Amniotic stem cell (primary cell): ENCODE measurements at places on chromosomes 6 and 20.

DNA sequence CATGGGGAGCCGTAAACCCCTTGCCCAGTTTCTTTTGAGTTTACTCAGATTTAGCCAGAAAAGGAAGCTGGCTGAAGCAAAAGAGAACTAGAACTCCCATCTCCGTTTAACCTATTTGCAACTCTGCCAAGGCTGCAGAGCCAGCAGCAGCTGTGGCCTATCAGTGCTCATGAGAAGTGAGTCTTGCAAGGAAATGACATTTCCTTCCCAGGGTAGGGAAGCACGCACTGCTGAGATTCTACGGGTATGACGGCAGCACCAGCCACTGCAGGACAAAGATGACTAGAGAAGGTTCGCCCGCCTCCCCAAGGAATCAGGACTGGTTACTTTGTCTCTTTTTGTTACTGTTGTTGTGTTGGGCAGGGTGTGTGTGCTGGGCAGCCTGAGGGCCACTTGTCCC, 47.6 kb downstream of the PPP1R3G start:
- no peak for DNase-seq

DNA sequence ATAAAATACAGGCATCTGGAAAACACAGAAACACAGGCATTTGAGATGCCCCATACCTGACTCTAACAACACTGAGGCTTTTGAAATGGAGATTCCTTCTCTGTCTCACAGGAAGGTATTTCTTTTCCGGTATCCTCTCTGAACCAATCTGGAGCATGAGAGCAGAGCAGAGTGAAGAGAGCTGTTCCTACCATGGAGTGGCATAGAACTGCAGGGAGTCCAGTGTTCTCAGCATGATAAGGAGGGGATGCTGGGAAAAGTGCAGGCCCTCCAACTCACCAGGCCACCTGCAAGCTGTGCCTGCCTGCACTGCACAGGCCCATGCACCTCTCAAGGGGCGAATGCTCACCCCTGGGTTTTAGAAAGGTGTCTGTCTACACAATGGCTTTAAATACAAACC, 89.2 kb downstream of the FOXA2 start:
- no peak for DNase-seq

GRCh38 chr6:17045581-17046322, 56.1 kb upstream of the STMND1 start:
- peak; percentile 32 for DNase-seq

DNA sequence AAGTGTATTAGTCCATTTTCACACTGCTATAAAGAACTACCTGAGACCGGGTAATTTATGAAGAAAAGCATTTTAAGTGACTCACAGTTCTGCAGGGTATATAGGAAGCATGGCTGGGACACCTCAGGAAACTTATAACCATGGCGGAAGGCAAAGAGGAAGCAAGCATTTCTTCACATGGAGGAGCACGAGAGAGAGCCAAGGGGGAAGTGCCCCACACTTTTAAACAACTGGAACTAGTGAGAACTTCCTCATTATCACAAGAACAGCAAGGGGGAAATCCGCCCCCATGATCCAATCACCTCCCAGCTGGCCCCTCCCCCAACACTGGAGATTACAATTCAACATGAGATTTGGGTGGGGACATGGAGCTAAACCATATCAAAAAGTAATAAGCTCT, 28.3 kb upstream of the B3GAT2 start:
- DNase-seq: no peak

- DNase-seq: no peak
These were observed 27.9 kb upstream of the CALHM6 start for GRCh38 chr6:116433206-116433712.

GRCh38 chr6:114284281-114284680, 58.5 kb downstream of the HS3ST5 start:
- DNase-seq: no peak

GRCh38 chr6:155024391-155025027, 29.4 kb downstream of the TIAM2 start:
- DNase-seq: no peak

DNA sequence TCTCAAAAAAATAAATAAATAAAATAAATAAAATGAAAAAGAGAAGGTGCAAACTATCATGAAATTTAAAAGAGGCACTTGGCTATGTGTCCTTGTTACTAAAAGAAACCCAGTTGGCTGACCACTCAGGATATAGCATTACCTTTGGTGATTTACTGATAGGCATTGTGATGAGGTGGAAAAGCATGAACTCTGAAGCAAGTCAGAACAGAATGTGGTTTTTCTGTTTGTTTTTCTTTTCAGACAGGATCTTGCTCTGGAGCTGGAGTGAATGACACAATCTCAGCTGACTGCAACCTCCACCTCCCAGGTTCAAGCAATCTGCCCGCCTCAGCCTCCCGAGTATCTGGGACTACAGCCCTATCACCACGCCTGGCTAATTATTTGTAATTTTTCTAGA, 31.9 kb downstream of the ZNF184 start:
- DNase-seq: no peak

DNA sequence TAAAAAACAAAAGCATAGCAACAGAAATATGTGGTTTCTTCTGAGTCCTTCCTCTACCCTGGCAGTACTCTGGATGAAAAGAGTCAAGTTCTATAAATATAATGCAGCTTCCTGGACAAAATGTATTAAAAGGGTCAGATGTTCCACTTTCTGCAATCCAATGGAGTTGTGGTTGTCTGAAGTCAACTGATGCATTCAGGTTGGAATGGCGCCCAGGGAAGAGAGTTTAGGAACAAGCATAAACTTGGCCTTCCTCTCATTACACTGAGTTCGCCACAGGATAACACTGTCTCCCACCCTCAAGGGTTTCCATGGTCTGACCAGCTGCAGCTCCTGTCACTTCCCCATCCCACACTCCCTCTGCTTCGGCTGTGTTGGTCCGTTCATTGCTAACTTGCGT, 66.4 kb downstream of the PLEKHG1 start:
- DNase-seq: no peak

- no peak for DNase-seq
These were observed 894.3 kb downstream of the TFAP2A start for GRCh38 chr6:9520417-9521151.

GRCh38 chr6:165308926-165309731, at the start of gene C6orf118:
Gene C6orf118, minus strand, starts transcription at chr6:165309605. Its CDS starts 19 bp downstream, at chr6:165309586.
- DNase-seq: no peak

DNA sequence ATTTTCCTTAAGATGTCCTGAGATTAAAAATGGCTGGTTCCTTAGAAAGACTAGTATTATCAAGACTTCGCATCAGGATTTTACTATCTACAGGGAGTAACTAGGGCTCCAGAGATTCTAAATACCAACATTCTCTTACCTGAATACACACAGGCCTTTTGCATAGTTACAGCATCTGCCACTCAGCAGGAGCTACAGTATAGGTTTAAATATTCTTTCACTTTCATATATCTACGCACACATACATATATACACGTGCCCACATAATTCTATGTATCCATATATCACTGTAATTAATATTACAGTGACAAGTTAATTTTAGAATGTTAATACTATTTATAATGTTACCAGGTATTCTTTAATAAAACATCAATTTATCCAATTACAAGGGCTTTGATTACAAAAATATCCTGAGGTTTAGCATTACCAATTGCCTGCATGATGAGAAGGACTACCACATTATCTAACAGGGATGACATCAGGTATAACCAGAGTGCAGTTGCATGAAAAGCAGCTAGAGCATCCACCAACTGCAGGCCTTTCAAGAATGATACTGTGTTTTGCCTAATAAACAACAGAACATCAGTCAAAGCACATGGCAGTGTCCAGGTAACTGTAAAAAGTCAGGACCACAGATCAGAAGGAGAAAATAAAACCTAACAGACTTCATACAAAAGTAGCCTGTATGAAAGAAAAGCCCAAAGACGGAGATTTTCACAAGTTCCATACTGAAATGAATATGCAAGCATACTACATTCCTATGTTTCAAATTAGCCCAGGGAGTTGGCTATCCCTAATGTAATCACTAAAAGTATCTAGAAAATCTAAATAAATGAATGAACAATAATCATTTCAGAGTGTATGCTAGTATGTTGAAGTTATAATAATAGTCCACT, 268.7 kb downstream of the PTPRK start:
- no peak for DNase-seq
